Fibroblast of gingiva (primary cell): ENCODE measurements at places on chromosomes 4 and X.

- no peak for DNase-seq
Observed at GRCh38 chrX:19532709-19533108, 17.4 kb upstream of the MAP3K15 start.

DNA sequence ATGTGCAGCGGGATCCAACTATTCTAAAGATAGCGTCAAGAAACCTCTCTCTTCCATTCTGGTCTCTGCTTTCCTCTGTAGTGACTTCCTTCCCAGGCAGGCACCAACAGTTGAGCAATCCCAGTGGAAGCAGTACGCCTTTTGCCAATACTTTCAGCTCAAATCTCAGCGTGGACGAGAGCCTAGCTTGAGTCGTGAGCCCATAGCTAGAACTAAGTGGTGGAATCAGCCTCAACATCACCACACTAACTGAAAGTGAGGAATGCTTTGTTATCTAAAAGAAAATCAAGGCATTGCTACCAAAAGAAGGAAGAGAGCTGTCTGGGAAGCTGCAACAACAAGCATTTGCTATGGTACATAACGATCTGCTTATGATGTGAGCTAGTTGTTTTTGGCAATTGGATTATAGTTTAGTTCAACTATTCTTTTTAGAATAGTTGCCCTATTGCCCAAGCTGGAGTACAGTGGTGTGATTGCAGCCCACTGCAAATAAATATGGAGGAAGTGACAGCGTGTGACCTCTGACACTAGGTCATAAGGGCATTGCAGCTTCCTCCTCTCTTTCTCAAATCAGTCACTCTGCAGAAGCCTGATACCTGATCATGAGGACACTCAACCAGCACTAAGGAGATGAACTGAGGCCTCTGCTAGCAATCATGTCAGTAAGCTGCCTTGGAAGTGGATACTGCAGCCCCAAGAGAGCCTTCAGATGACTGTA is 24.7 kb upstream of the FRYL start:
- peak; percentile 27 for DNase-seq

DNA sequence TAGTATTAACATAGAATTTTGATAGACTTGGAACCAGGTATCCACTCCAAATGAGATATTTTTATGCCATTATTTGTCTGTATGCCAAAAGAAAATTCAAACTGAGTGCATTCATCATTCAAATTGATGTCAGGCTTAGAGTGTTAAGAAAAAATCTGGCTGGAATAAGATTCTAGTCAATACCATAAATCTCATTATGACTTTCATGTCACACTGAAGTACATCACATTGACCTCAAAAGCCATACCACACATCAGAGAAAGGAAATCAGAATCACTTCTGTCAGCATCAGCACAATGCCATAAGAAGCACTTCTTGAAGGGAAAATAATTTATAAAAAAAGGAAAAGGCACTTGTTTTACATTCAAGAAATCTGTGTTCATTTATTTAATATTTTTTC is 119.0 kb upstream of the BMP3 start:
- DNase-seq = no peak

GRCh38 chr4:139876337-139876941 is 210.8 kb downstream of the MGST2 start:
- no peak for DNase-seq

GRCh38 chr4:98411731-98412130 is 150.5 kb downstream of the RAP1GDS1 start:
- no peak for DNase-seq

DNA sequence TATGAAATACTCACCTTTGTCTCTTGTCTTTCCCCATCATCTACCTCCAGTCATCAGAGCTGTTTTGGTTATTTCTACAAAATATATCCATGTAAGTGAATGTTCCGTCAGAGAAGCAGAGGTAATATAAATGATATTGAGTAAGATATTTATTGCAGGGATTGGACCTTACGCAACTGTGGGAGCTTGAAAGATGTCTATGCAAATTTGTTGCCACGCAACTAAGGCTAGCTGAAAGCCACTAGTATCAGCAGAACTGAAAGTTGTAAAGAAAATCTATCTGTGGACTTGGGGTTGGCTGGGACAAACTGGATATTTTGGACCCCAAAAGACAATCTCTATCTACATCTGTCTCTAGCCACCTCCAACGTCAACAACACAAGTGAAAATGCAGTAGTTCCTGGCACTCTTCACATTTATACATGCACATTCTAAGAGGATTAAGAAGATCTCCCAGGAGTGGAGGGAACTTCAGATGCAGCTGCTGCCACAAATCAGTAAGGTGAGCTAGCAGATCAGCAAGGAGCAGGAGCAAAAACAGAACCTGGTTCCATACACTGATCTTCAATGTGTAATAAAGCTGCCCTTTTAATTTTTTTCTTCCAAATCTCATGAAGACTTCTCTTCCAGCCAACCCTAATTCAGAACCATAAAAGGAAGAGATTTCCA is 8.5 kb upstream of the CCSER1 start:
- DNase-seq = no peak

GRCh38 chrX:22698151-22698550 is 301.6 kb upstream of the DDX53 start:
- no peak for DNase-seq

- DNase-seq = no peak
Observed at GRCh38 chr4:184959309-184959708, 59.0 kb upstream of the HELT start.

GRCh38 chrX:31302573-31303075 is 230.8 kb upstream of the FTHL17 start:
- no peak for DNase-seq

- no peak for DNase-seq
Observed at GRCh38 chrX:155534800-155535199, 76.4 kb upstream of the F8A3 start.

GRCh38 chr4:78720204-78720603 is 55.9 kb upstream of the BMP2K start:
- no peak for DNase-seq

- DNase-seq = peak; percentile 59
Observed at GRCh38 chr4:121484633-121485032, 103.8 kb upstream of the QRFPR start.

GRCh38 chr4:80587871-80588385 is 252.4 kb downstream of the CFAP299 start:
- DNase-seq = no peak

- DNase-seq = no peak
Observed at GRCh38 chrX:10474510-10474909, 145.9 kb downstream of the MID1 start.

- peak; percentile 41 for DNase-seq
Observed at GRCh38 chr4:93199492-93199891, 629.1 kb upstream of the ATOH1 start.

GRCh38 chr4:109276482-109277095 is 25.9 kb downstream of the COL25A1 start:
- no peak for DNase-seq

DNA sequence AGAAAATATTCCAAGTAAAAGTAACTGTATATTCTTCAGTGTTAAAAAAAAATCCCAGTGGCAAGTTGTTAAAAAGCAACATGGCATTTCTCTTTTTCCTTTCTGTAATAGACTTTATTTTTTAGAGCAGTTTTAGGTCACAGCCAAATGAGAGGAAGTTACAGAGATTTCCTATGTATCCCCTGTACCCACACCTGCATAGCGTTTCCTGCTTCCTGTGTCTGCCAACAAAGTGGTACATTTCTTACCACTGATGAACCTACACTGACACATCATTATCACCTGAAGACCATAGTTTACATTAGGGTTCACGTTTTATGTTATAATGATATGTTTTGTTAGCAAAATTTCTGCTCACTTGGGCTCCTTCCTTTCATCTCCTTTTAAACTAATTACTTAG is 124.7 kb downstream of the GPAT3 start:
- DNase-seq = no peak

GRCh38 chr4:105951198-105951597 is 55.9 kb downstream of the NPNT start:
- DNase-seq = peak; percentile 52
